BE2C (cell line): ENCODE measurements at places on chromosomes 6 and 20.

DNA sequence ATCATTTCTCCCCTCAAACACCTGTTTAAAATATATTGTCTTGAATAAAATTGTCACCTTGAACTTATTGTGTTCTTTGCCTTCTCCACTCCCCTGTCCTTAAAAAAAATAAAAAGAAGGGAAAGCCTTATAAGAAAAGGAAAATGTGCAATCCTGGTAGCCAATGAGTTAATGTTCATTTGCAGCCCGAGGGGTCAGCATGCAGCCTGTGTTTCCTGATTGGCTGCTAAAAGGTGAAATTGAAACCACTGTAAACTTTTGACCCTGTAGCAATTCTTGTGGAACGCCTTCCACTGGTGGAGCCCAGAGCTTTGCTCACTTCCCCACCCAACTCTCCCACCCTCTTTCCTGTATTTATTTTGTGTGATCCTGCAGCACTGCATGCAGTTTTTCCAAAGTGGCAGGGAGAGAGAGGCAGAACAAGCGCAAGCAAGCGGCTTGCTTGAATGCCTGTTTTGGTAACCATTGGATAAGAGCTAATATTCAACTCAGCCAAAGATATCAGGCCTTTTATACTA lies 74.9 kb downstream of the NCOA3 start:
- peak; percentile 78 for DNase-seq

DNA sequence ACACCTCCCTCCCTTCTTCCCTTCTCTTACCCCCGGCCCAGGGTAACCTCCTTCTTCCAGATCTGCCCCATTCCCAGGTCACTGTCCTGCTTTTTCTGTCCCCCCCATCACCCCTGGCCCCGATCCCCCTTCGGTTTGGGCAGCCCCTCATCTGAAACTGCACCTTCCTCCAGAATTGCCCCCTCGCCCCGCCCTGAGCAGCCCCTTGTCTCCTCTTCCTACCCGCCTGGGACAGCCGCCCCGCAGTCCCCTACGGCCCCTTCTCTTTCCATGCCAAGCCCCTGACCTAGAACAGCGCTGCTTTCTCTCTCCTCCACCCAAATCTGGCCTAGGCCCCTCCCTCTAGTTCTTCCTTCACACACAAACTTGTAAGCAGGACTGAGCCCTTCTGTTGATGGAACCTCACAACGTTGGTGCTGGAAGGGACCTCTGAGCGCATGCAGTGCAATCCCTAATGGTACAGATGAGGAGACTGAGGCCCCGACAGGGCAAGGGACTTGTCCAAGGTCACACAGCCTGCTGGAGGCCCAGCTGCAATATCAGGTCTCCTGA lies 630 bp downstream of the PPP2R5D start:
- DNase-seq = no peak

- DNase-seq = no peak
Observed at GRCh38 chr6:134632024-134632423, 314.1 kb upstream of the SGK1 start.

DNA sequence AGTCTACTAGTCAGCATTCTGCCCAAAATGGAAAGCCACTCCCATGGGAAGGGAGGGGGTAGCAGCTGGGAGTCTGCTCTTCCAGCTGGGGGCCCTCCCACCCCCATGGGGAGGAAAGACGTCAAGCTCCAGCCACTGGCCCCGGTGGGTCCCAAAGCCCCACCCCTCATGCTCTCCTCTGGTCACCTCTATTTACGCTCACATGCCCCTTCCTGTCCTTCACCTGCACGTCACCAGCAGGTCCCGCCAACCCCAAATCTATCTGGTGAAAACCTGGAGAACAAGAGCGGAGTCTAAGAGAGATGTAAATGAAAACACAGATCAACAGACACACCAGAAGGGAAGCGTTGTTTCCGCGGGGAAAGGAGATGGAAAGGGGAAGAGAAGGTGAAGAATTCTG lies 30.0 kb upstream of the ZBP1 start:
- no peak for DNase-seq

DNA sequence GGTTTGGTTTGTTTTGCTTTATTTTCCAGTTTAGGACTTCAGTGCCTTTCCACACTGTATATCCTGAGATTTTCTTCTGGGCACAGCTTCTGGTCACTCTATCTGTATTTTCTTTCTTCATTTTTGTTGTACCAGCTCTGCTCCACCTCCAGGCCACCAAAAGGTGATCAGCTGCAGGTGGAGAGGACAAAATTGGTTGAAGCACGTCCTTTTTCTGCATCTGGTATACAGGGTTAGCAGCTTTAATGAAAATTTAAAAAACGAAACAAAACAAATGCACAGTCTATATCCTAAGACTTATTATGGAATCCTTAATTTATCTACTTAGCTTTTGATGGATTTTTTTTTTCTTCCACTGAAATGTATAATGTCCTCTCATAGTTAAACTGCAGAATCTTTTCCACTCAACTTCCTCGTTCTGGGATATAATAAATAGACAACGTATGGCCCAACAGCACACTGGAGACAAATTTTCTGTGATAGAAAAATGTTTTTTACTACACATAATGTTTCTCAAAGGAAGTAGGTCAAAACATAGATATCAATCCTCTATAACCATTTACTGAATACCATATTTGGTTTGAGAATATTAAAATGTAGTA lies 10.7 kb upstream of the SOBP start:
- DNase-seq = no peak

GRCh38 chr20:33336375-33336774 lies 53.4 kb downstream of the BPIFB1 start:
- DNase-seq = no peak

DNA sequence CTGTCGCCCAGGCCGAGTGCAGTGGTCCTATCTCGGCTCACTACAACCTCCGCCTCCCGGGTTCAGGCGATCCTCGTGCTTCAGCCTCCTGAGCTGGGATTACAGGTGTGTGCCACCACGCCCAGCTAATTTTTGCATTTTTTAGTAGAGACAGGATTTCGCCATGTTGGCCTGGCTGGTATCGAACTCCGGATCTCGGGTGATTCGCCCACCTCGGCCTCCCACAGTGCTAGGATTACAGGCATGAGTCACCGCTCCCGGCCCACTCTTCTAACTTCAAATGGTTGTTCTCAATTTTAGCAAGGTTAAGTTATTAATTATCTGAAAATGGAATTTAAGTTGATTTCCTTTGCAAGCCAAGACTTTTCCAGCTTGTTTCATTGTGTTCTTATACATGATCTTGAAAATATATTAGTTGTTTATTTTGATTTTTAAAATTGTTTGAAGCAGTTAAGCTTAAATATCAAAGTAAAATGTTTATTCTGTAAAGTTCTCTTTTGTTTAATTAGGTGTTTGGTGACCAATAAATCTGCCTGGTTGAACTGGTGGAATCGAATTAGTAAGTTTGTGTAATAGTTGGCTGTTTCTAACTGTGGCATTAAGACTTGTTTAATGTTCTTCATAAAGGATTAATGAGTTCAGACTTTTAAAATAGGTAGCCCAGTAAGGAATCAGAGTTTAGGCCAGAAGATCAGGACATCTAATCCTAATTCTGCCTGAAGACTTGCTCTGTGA lies 2.3 kb downstream of the PM20D2 start:
- no peak for DNase-seq

- no peak for DNase-seq
Observed at GRCh38 chr20:59435518-59435917, 135.1 kb downstream of the EDN3 start.

DNA sequence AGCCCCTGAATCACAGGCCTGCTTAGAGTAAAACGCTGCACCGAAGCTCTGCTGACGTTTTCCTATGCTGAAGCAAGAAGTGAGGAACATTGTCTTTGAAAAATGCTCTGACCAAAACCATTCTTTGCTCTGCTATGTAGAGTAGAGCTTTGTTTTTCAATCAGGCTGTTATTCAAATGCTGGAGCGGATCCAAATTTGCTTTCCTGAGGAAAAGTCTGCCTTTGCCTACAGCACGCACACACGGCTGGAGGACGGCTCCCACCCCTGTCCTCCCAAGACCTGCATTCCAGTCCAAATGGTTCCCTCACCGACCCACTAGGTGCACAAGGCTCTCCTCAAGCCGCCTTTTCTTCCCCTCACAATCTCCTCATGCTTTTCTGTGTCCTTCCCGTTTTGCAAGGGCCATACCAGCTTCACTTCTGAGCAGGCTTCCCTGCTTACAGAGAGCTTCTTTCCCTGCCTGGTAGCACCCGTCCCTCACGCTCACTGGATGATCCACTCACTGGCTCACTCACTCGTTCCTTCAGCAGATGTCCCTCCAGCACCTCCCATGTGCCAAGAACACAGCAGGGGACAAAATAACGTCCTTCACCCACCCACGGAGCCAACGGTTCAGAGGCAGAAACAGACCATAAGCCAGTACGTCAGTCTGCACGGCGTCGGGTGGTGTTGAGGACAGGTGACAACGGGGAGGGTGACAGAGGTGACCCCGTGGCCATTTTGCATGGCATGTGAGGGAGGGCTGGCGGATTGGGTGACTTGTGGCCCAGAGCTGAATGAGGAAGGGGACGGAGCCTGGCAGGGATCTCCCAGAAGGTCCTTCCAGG lies 137.9 kb upstream of the NEDD9 start:
- DNase-seq = no peak

- no peak for DNase-seq
Observed at GRCh38 chr20:20411836-20412235, 43.9 kb downstream of the INSM1 start.

GRCh38 chr6:69873291-69873690 lies 6.9 kb downstream of the COL19A1 start:
- no peak for DNase-seq

GRCh38 chr6:11847515-11848345 lies 69.1 kb upstream of the ADTRP start:
- DNase-seq = no peak

- DNase-seq = no peak
Observed at GRCh38 chr6:138115201-138115600, 8.0 kb upstream of the PERP start.

DNA sequence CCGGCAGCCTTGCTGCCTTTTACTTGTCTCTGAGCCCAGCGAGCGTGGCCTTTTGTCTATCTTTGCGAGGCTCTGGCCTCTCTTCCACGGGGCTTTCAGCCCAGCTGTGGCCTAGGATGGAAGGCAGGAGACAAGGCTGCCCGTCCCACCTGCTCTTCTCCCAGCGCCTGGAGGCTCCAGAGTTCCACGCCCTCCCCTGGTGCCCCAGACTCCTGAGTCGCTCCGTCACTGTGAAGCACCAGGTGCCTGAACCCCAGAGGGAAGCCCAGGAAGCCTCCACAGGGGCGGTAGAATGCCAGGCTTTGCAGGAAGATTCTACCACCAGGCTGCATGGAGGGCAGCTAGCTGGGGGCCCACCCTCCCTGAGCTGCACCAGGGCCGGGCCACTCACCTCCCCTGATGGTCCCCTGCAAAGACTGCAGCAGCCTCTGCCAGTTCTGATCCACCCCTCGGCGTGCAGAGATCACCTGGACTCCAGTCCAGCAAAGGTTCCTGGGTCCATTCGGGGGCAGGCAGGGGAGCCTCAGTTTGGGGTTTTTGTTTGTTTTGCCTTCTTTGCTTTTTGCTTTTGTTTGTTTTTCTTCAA lies 384.6 kb downstream of the CDH4 start:
- DNase-seq = no peak

GRCh38 chr6:83558975-83559374 lies 46.6 kb downstream of the PRSS35 start:
- no peak for DNase-seq

GRCh38 chr6:5318617-5319272 lies 57.4 kb downstream of the FARS2 start:
- peak; percentile 16 for DNase-seq

DNA sequence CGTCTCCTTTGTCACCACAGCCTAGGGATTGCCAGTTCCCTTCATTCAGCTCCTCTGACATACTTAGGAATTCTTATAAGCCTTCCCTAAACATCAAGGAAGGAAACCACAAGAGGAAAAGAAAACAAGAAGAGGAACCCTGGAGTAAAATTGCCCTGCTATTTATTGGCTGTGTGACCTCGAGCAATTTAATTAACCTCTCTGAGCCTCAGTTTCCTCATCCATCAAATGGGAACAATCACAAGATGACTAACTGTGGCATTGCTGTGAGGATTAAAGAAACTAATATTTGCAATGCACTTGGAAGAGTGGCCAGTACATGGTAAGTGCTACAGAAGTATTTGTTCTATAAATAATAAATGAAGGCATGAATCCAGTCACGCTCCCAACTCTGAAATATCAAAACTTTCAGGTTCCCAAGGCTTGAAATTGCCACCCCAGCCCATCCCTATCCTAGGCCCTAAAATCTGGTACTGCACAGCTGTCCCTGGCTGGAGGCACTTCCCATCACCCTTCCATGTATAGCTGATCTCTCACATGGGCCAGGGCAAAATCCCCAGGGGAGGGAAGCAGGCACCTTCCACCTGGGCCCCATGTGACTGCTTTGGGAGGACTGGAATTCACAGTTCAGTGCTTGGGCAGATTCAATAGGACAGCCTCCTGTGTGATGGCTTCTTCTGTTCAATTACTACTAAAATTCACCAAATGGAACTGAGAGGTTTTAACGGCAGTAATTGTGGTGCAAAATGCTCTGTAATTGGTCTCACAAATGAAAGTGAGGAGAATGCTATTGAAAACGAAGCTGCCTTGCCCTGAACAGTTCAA lies 78.0 kb upstream of the MAFB start:
- DNase-seq = no peak

DNA sequence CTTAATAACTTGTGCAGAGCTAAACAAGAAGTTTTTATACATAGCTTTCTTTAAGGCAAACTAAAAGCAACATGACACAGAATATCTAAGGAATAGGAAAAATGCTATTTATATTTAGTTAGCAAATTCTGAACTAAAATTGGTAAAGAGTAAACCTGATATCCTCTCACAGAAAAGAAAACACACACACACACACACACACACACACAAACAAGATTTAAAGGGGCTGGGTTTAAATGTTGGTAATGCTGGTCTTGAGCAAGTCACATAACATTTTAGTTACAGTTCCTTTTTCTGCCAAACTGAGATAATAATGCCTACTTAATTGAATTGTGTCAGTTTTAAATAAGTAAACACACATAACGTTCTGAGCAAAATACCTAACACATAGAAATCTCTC lies 1.6 kb downstream of the TRDN start:
- no peak for DNase-seq

- no peak for DNase-seq
Observed at GRCh38 chr20:59584278-59584925, 19.9 kb upstream of the PHACTR3 start.

DNA sequence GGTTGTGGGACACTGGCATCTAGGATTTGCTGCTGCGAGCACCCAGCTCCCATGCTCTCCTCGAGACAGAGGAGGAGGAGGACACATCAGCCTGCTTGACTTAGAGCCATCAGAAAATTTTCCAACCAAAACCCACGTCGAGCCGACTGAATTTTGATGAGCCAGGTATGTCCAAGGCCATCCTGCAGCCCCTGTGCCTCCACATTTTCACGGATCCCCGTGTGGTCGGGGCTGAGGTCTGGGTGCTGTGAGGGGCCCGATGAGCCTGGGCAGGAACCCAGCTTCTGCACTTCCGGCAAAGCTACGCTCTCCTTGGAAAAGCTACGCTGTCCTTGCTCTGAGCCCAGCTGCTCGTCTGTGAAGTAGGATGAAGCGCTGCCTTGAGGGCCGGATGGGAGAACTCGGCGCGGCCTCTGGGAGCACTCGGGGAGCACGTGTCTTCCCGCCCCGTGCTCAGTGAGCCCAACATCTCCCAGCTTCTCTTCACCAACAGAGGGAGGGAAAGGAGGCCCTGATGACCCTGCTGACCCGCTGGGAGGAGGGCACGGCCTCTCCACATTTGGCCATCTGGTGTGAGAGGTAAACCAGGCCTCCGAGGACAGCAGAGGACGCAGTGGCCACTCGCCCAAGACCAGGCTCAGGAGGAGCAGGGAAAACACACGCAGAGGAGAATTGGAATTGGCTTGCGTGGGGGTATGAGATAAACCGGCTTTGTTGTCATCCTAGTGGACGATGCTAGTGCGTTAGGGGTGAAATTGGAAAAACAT lies 33.9 kb downstream of the PSMG4 start:
- DNase-seq = no peak

GRCh38 chr20:32205110-32205842 lies 2.3 kb downstream of the PLAGL2 start:
- DNase-seq = no peak
